IPS DF 6.9 (cell line): ENCODE measurements at places on chromosomes 2 and 18.

- H3K27ac ChIP-seq: no peak overlapping the region
- H3K4me3 ChIP-seq: no peak overlapping the region
Measured at GRCh38 chr2:137968477-137969417, 4.5 kb downstream of the HNMT start.

- H3K27ac ChIP-seq: no peak overlapping the region
- DNase-seq: no peak
- H3K4me3 ChIP-seq: no peak overlapping the region
- no peaks in the 10 kb centered on the region for H3K4me1 ChIP-seq
- H3K36me3 ChIP-seq: no peaks in the 10 kb centered on the region
- no peaks in the 10 kb centered on the region for H3K27me3 ChIP-seq
Measured at GRCh38 chr2:193695367-193695766, 1500.6 kb upstream of the TMEFF2 start.

GRCh38 chr2:169363560-169364150 lies 1.3 kb upstream of the LRP2 start:
- peaks cover 33% of the 10 kb centered on the region for H3K27me3 ChIP-seq
- peaks cover 6% of the 10 kb centered on the region; the same call in 1 of the 2 replicates for H3K4me1 ChIP-seq
- DNase-seq: no peak

GRCh38 chr2:115580784-115581183 lies 1138.3 kb downstream of the DPP10 start:
- H3K27me3 ChIP-seq: no peaks in the 10 kb centered on the region
- H3K4me1 ChIP-seq: no peaks in the 10 kb centered on the region
- H3K4me3 ChIP-seq: no peak overlapping the region

GRCh38 chr18:57787068-57787685 lies 15.9 kb downstream of the ATP8B1 start:
- H3K4me3 ChIP-seq: no peak overlapping the region
- no peaks in the 10 kb centered on the region for H3K4me1 ChIP-seq
- H3K27me3 ChIP-seq: no peaks in the 10 kb centered on the region
- no peaks in the 10 kb centered on the region for H3K36me3 ChIP-seq

- H3K4me3 ChIP-seq: no peak overlapping the region
- no peaks in the 10 kb centered on the region for H3K27me3 ChIP-seq
- no peak overlapping the region for H3K27ac ChIP-seq
- no peaks in the 10 kb centered on the region; the same call in 1 of the 2 replicates for H3K4me1 ChIP-seq
- H3K36me3 ChIP-seq: no peaks in the 10 kb centered on the region
Measured at GRCh38 chr2:239938651-239939486, 86.3 kb downstream of the NDUFA10 start.

- no peaks in the 10 kb centered on the region for H3K27me3 ChIP-seq
- no peaks in the 10 kb centered on the region; the same call in 1 of the 2 replicates for H3K4me1 ChIP-seq
- no peak overlapping the region for H3K4me3 ChIP-seq
- no peaks in the 10 kb centered on the region for H3K36me3 ChIP-seq
Measured at GRCh38 chr2:136327162-136327852, 209.4 kb upstream of the CXCR4 start.
